ENCODE measurements at places on chromosomes 11 and 22.

- peak; percentile 28 for DNase-seq
These were observed 7.8 kb downstream of the DCPS start for GRCh38 chr11:126311401-126312291.

- DNase-seq = no peak
These were observed 6.6 kb downstream of the PRODH start for GRCh38 chr22:18929459-18929858.

- no peak for DNase-seq
These were observed 18.1 kb downstream of the NPAT start for GRCh38 chr11:108204376-108204775.

- DNase-seq = no peak
These were observed 124.1 kb downstream of the MAML2 start for GRCh38 chr11:96218901-96219300.

DNA sequence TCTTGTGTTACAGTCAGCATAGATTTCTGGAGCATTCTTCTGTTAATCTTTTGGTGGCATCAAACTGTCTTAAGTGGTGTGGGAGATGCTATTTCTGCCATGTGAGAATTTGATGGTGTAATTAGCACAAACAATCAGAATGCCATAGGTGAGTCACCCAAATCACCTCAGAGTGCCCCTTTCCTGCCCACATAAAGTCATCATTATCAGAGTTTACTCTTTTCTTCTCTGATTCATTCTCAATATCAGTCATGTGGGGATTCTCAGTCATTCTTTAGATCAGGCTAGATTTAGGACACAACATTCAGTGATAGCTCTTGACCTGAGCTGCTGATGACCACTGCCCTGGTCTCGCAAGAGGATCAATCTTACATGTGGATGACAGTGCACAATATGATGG, 23.7 kb upstream of the MS4A6A start:
- DNase-seq = no peak

GRCh38 chr11:33770236-33770635, 4.1 kb downstream of the FBXO3 start:
- DNase-seq = no peak

GRCh38 chr11:129973068-129973467, 29.6 kb downstream of the PRDM10 start:
- peak; percentile 47 for DNase-seq
